ENCODE measurements at places on chromosomes 2 and 18.

DNA sequence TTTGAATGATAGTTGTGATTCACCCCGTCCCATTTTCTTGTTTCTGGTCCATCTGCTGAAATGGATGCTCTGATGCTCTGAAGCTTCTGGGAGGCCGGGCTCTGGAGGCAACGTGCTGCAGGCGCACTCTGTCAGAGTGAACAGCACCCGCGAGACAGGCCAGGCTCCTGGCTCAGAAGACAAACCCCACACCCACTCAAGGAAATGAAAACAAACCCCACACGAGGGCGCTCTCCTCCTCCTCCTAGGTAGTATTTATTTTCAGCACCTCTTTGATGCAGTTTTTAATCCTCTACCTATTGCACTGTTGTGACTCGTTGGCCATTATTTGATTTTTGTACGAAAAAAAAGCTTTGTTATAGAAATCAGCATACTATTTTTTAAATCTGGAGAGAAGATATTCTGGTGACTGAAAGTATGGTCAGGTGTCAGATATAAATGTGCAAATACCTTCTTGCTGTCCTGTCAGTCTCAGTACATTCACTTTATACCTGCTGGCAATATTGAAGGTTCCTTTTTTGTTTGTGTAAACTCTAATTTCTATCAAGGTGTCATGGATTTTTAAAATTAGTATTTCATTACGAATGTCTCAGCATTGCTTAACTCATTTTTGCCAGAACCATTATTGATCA lies 10.3 kb upstream of the CHST10 start:
- no peak overlapping the region for H3K4me3 ChIP-seq
- no peaks in the 10 kb centered on the region for H3K36me3 ChIP-seq
- H3K27me3 ChIP-seq, result peaks cover 5% of the 10 kb centered on the region
- peaks cover 6% of the 10 kb centered on the region for H3K4me1 ChIP-seq

DNA sequence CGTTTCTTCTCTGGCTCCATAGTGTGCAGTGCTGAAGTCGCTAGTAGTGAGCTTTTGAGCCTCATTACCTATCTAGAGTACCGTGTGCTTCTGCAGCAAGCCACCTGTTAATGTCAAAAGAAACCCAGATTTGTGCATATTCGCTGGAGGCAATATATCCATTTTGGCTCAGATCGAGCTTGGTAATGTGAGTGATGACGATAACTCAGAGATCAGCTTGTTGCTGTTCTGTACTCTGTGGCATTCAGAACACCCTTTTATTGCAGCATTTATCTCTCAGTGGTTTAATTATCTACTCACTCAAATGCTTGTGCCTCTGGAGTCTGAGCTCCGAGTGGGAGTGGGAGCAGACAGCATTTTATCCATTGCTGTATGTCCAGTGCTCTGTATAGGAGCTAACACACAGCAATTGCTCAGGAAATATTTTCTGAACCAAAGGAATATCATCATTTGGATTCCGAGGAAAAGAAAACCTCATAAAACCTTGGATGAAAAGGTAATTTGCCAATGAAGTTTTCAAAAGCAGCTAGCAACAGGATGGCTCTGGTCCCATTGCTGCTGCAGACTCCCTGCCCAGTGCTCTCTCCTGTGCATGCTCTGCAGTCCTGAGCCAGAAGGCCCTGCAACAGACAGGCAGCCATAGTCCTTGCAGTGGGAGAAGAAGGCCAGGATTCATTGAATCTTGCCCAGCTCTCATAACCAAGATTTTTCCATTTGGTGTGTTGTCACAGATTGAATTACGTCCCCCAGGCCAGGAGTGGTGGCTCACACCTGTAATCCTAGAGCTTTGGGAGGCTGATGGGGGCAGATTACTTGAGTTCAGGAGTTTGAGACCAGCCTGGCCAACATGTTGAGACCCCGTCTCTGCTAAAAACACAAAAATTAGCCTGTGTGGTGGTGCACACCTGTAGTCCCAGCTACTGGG lies 183.8 kb downstream of the MYCN start:
- no peak overlapping the region for H3K4me3 ChIP-seq
- H3K27ac ChIP-seq, result no peak overlapping the region
- no peak for DNase-seq
- peaks cover 2% of the 10 kb centered on the region for H3K27me3 ChIP-seq
- no peaks in the 10 kb centered on the region for H3K4me1 ChIP-seq
- H3K36me3 ChIP-seq, result no peaks in the 10 kb centered on the region

DNA sequence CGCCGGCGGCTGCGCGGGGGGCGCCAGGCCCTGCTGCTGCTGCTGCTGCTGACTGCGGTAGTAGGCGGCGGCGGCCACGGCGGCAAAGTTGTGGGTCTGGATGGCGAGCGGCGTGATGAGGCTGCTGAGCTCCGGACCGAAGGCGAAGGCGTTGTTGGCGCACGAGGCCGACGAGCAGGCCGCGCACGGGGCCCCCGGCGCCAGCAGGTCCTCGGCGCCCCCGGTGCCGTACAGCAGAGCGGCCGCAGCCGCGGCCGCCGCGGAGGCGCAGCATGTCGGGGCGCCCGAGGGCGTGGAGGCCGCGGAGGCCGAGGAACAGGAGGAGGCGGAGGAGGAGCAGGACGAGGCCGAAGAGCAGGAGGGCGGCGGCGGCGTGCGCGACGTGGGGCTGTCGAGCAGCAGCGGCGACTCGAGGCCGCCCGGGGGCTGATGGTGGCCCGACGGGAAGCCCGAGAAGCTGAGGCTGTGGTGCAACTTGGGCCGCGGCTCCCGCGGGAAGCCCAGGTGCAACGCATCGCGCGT lies 1.8 kb downstream of the ZFP36L2 start:
- H3K4me1 ChIP-seq, result peaks cover 46% of the 10 kb centered on the region
- peaks cover 48% of the 10 kb centered on the region for H3K36me3 ChIP-seq
- H3K4me3 ChIP-seq, result peak overlapping the region; percentile 83

- H3K4me1 ChIP-seq, result peaks cover 8% of the 10 kb centered on the region
- no peaks in the 10 kb centered on the region for H3K36me3 ChIP-seq
- no peak for DNase-seq
Observed at GRCh38 chr2:104539649-104540048, 314.3 kb upstream of the POU3F3 start.

DNA sequence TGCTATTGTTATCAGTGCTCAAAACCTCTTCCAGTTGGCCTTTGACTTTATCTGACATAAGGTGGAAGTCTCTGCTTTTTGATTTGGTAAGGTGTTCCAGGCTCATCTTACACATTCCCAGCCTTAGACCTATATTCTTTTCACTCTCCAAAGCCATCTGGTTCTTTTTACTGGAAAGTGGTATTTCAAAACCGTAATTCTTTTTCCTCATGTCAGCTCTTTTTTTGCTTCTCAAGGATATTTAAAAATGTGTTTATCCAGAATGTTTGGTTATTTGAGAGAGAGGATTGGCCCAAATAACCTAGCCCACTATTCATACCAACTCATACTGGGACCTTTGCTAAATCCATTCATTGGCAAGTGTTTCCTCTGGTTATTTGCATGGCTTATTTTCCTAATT lies 411.2 kb upstream of the PIK3C3 start:
- no peak overlapping the region for H3K27ac ChIP-seq
- no peak for DNase-seq
- H3K4me1 ChIP-seq, result no peaks in the 10 kb centered on the region
- H3K4me3 ChIP-seq, result no peak overlapping the region
- no peaks in the 10 kb centered on the region for H3K27me3 ChIP-seq

- no peaks in the 10 kb centered on the region for H3K36me3 ChIP-seq
- no peak for DNase-seq
- no peak overlapping the region for H3K27ac ChIP-seq
- no peaks in the 10 kb centered on the region for H3K4me1 ChIP-seq
- no peak overlapping the region for H3K4me3 ChIP-seq
Observed at GRCh38 chr2:128375454-128375853, 56.8 kb upstream of the HS6ST1 start.

- H3K27ac ChIP-seq, result no peak overlapping the region
- H3K36me3 ChIP-seq, result no peaks in the 10 kb centered on the region
- DNase-seq, result no peak
- no peak overlapping the region for H3K4me3 ChIP-seq
- H3K27me3 ChIP-seq, result no peaks in the 10 kb centered on the region
Observed at GRCh38 chr2:60067006-60067405, 486.4 kb downstream of the BCL11A start.

DNA sequence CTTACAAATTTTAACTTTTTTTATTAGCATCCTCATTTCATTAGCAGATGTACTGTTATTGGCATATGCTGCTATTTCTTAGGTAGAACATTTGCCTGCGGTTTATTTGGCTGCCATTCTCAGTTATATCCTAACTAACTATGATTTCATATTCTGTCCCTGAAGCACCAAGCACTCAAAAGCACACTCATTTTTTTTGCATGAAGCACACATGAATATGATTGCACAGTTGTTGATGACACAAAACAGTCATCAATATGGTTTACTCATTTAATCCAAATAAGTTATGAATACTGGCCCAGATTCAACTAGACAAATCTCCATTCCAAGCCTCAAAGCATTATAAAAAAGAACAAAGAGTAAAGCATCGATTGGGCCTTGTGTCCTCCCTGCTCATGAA lies 129.4 kb upstream of the CNTNAP5 start:
- no peaks in the 10 kb centered on the region for H3K27me3 ChIP-seq
- H3K4me1 ChIP-seq, result no peaks in the 10 kb centered on the region
- no peaks in the 10 kb centered on the region for H3K36me3 ChIP-seq
- H3K27ac ChIP-seq, result no peak overlapping the region
- no peak overlapping the region for H3K4me3 ChIP-seq

DNA sequence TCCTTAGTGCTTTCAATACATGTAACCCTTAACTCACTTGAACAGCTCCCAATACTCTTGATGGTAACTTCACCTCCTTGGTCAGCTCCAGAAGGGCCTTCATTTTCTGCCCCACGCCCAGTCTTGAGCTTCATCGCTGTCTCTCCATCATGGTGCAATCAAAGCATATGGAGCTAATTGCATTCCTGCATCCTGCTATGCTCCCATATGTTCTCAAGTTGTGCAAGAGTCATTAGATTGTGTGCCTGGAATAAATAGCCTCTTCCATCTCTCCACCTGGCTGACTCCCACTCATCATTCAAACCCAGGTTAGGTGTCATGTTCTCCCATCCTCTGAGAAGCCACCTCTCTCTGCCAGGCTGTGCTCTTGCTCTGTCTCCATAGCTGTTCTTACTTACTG lies 364.5 kb upstream of the RGPD4 start:
- no peaks in the 10 kb centered on the region for H3K36me3 ChIP-seq
- no peaks in the 10 kb centered on the region for H3K4me1 ChIP-seq
- no peaks in the 10 kb centered on the region for H3K27me3 ChIP-seq
- no peak overlapping the region for H3K27ac ChIP-seq

GRCh38 chr2:115161081-115161770 lies 718.8 kb downstream of the DPP10 start:
- peaks cover 29% of the 10 kb centered on the region for H3K27me3 ChIP-seq
- no peaks in the 10 kb centered on the region for H3K36me3 ChIP-seq
- H3K4me1 ChIP-seq, result peaks cover 4% of the 10 kb centered on the region
- peak; percentile 5 for DNase-seq

DNA sequence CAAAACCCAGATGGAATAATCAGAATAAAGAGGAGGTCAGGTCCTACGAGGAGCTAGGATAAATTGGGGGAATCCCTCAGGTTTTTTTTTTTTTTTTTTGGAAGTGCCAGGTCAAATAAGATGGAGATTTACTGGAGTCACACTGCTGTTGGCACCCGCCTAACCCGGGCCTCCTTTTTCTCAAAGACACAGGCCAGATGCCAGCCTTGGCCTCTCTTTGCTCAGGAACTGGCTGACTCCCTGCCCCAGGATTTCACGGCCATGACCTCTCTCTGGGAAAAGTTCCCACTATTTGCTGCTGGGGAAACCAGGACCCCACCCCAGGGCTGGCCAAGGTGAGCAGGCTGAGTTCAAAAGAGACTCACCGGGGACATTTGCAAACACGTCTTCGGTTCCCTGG lies 2.5 kb downstream of the CD8A start:
- H3K27ac ChIP-seq, result no peak overlapping the region
- peaks cover 41% of the 10 kb centered on the region for H3K27me3 ChIP-seq
- H3K4me1 ChIP-seq, result peaks cover 31% of the 10 kb centered on the region
- DNase-seq, result no peak

- no peaks in the 10 kb centered on the region for H3K27me3 ChIP-seq
- H3K36me3 ChIP-seq, result no peaks in the 10 kb centered on the region
- no peak overlapping the region for H3K27ac ChIP-seq
- no peaks in the 10 kb centered on the region for H3K4me1 ChIP-seq
Observed at GRCh38 chr2:50885948-50886347, 146.0 kb downstream of the NRXN1 start.

DNA sequence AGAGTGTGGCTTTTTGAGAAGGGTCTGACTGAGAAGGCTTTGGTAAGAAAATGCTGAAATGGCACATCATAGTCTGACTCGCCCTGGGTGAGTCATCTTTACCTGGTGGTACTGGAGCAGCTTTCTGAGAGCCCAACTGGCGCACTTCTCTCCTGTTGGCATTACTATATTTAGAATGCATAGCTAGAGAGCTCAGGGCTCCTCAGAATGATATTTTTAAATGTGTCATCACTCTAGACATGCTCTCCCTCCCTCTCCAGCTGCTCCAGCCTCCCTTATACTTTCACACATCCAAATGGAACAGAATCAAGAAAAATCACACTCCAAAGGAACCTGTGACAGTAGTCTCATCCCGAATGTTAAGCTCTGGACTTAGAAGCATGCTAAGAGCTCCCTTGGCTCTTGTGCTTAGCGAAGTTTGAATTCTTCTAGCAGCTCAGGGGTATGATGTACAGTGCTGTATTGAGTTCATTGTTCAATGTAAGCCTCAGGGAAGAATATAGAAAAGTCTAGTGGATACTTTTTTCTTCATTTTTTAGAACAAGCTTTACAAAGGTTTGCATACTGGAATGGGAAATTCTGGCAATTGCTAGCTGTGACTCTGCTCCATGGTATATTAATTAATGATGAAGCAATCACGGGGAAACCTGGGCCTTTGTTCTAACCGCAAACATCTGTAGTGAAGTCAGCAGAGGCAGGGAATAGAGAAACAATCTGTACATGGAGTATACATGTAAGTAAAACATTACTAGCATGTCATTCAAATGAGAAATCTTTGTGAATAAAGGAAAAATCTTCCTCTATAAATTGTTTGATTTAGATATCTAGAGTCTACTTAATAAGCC lies 751.2 kb upstream of the NRXN1 start:
- DNase-seq, result no peak
- no peak overlapping the region for H3K4me3 ChIP-seq
- H3K36me3 ChIP-seq, result no peaks in the 10 kb centered on the region
- H3K27ac ChIP-seq, result no peak overlapping the region

DNA sequence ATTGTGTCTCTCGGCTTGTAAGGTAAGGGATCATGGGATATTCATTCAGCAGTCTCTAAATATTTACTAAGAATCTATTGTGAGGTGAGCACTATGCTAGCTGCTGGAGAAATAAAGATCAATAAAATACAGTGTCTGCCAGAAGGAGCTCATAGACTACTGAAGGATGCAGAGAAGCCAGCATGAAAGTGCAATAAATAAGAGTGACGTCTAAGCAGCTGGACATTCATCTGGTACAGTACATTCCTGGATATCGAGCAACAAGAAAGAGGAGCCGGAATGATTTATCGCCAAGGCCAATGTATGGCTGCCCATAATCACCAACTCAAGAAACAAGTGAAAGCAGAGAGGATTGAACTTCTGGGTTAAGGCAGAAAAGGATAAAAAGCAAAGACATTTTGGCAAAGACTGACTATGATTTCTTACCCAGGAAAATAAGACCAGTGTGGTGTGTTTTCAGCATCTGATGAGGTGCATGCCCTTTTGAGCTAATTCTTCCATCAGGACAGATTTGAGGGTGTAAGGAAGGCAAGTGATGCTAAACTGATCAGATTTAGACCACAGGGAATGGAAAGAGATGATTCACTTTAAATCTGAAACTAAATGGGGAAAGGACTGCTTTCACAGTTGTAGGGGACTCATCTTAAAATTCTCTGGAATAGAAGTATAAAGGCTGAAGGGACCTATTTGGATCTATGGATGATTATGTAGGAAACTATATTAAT lies 18.7 kb upstream of the LMAN1 start:
- H3K36me3 ChIP-seq, result no peaks in the 10 kb centered on the region
- H3K27me3 ChIP-seq, result peaks cover 28% of the 10 kb centered on the region
- H3K4me1 ChIP-seq, result peaks cover 15% of the 10 kb centered on the region
- no peak overlapping the region for H3K27ac ChIP-seq
- H3K4me3 ChIP-seq, result no peak overlapping the region
- DNase-seq, result no peak

All from activated CD4-positive, alpha-beta T cell treated with anti-CD3 and anti-CD28 coated beads for 36 hours (primary cell).